ENCODE measurements at places on chromosomes 16 and 17. TPM values are rescaled to one million over a fixed set of nuclear protein-coding genes. Genes with fewer than 3 reads are reported as not detected.

Gene CEMP1
- not detected for total RNA-seq

Gene EVPL
- not detected for total RNA-seq

Gene CD300E
- total RNA-seq = not detected

Gene PIRT
- not detected for total RNA-seq

Gene NFATC3
- total RNA-seq = 32.4 TPM

Gene IRX5
- total RNA-seq = 0.57 TPM

Gene PIK3R5
- total RNA-seq = 0.30 TPM

Gene KCNH4
- total RNA-seq = not detected

Gene TPSG1
- not detected for total RNA-seq

- H3K36me3 ChIP-seq = no peaks in the 10 kb centered on the region
- no peaks in the 10 kb centered on the region for H3K4me1 ChIP-seq
- no peak for DNase-seq
- no peak within 1 kb of the TSS for H3K4me3 ChIP-seq
- H3K27me3 ChIP-seq = no peaks in the 10 kb centered on the region
These were observed at the start of gene ZNF750 for GRCh38 chr17:82839617-82840292. Gene ZNF750, minus strand, starts transcription at chr17:82840022. Its CDS starts 7,568 bp downstream, at chr17:82832454.

GRCh38 chr16:81392011-81392410 is 52.6 kb upstream of the CMIP start:
- no peak overlapping the region for H3K4me3 ChIP-seq
- H3K4me1 ChIP-seq = no peaks in the 10 kb centered on the region
- no peak overlapping the region for H3K27ac ChIP-seq
- no peaks in the 10 kb centered on the region for H3K27me3 ChIP-seq

GRCh38 chr17:71163121-71163812 is 957.6 kb upstream of the SOX9 start:
- peak; percentile 84 for DNase-seq
- H3K27me3 ChIP-seq = no peaks in the 10 kb centered on the region
- H3K4me3 ChIP-seq = no peak overlapping the region
- H3K36me3 ChIP-seq = no peaks in the 10 kb centered on the region
- H3K27ac ChIP-seq = no peak overlapping the region
- H3K4me1 ChIP-seq = peaks cover 5% of the 10 kb centered on the region

DNA sequence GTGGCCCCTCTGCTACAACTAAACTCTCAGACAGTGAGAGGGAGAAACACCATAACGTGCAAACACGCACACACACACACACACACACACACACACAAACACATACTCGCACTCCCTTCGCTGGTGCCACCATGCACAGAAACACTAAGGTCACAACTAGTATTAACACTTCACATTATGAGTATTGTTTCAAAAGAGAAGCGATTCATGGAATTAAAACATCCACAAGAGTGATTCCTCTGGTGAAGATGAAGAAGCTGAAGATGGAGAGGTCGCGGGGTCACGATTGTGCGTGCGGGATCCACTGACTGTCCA is 7.1 kb upstream of the GHDC start:
- H3K27me3 ChIP-seq = no peaks in the 10 kb centered on the region
- H3K27ac ChIP-seq = no peak overlapping the region
- no peaks in the 10 kb centered on the region for H3K4me1 ChIP-seq
- peaks cover 15% of the 10 kb centered on the region for H3K36me3 ChIP-seq
- no peak for DNase-seq
- no peak overlapping the region for H3K4me3 ChIP-seq

- no peaks in the 10 kb centered on the region for H3K36me3 ChIP-seq
- H3K4me1 ChIP-seq = peaks cover 34% of the 10 kb centered on the region
- no peak for DNase-seq
These were observed 31.5 kb downstream of the ZFHX3 start for GRCh38 chr16:73016488-73016830.

DNA sequence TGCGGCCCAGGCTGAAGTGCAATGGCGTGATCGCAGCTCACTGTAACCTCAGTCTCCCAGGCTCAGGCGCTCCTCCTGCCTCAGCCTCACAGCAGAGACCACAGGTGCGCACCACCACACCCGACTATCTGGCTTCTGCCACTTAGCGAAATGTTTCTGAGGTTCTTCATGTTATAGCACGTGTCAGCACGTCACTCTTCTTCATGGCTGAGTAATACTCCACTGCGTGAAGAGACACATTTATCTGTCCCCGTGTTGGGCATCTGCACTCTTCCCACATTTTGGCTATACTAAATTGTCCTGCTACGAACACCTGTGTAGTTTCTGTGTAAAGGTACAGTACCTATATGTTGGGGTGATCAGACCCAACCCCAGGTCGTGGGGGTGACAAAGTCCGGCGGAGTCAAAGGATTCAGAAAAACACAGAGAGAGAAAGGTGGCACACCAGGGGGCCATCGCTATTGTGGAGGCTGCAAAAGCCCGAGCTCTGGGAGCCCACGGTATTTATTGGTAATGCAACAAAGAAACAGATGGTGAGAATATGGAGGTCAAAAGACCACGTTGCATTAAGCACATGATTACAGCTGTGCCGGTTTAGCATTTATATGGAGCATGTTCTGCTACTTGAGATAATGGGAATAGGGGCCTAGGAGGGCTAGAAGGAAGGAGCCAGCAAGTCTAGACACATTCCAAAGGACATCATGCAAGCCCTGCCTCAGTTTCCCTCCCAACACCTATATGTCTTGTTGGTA is 851 bp upstream of the DPEP1 start:
- no peaks in the 10 kb centered on the region for H3K36me3 ChIP-seq
- H3K27ac ChIP-seq = no peak overlapping the region
- no peaks in the 10 kb centered on the region for H3K27me3 ChIP-seq
- no peak overlapping the region for H3K4me3 ChIP-seq
- no peak for DNase-seq
- peaks cover 7% of the 10 kb centered on the region for H3K4me1 ChIP-seq

GRCh38 chr16:1290860-1291575 is 18.4 kb upstream of the UBE2I start:
- no peaks in the 10 kb centered on the region for H3K36me3 ChIP-seq
- no peak overlapping the region for H3K27ac ChIP-seq
- H3K4me1 ChIP-seq = no peaks in the 10 kb centered on the region

DNA sequence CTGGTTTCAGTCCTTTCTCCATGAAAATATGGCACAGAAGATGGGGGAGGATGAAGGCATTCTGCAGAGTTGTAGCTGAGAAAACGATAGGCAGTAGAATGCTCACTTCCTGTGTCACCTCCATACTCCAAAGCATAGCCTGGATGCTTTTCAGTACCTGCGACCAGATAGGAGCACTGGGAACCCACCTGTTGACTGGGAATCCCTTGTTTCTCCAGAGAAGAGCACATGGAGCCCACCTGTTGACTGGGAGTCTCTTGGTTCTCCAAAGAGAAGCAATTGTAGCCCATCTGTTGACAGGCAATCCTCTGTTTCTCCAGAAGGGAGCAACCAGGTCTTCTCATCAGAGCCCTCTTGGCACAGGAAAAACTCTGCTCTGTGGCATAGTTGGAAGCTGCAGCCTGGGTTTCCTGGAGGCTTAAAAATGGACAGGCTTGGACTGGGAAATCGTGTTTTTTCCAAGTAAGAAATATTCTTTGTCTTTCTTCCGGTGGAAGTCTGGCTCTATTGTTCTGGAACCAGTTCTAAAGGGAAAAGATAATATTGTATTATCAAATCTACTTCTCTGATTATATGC is 13.2 kb downstream of the TERF2IP start:
- H3K4me3 ChIP-seq = no peak overlapping the region
- H3K27me3 ChIP-seq = no peaks in the 10 kb centered on the region
- peaks cover 24% of the 10 kb centered on the region for H3K36me3 ChIP-seq

- DNase-seq = peak; percentile 78
- no peaks in the 10 kb centered on the region for H3K36me3 ChIP-seq
- no peak overlapping the region for H3K27ac ChIP-seq
- no peak overlapping the region for H3K4me3 ChIP-seq
These were observed 55.1 kb downstream of the SRCIN1 start for GRCh38 chr17:38550661-38551060.

DNA sequence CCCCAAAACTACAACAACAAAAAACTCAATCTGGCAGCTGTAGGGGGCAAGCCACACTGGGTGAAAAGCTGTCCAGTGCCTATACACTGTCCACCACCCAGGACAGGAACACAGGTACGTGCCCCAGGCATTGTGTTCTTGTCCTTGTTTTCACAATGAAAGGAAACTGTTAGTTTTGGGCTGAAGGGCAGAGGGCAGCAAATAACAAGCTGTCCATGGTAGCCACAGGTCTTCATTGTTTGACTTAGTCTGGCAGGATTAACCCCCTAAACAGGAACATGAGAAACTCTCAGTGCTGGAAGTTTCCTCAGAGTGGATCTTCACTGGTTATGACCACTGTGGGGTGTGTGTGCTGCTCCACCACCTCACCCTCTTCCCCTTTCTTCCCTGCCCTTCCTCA is 224.6 kb upstream of the N4BP1 start:
- DNase-seq = no peak
- no peak overlapping the region for H3K27ac ChIP-seq

DNA sequence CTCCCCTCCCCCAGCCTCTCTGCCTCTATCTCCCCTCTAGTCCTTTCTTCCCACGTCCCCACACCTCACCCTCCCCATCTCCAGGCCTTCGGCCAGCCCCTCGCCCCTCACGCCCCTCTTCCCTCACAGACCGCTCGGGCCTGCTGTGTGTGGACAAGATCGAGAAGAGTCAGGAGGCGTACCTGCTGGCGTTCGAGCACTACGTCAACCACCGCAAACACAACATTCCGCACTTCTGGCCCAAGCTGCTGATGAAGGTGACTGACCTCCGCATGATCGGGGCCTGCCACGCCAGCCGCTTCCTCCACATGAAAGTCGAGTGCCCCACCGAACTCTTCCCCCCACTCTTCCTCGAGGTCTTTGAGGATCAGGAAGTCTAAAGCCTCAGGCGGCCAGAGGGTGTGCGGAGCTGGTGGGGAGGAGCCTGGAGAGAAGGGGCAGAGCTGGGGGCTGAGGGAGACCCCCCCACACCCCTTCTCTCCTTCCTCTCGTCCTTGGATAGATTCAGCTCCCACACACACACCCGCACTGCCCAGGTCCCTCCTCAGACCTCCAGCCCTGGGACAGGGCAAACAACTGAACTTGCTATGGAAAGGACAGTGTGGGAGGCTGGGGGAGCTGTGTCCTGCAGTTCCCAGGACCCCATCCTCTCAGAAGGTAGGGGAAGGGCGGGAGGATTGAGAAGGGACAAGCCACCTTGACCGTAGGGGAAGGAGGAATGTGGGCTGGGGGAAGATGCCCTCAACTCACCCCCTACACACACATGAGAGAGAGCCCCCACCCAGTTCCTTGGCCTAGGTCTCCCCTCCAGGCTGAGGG is 11.1 kb downstream of the NR1D1 start:
- no peak for DNase-seq
- no peak overlapping the region for H3K4me3 ChIP-seq
- H3K36me3 ChIP-seq = peaks cover 16% of the 10 kb centered on the region
- H3K27me3 ChIP-seq = no peaks in the 10 kb centered on the region

DNA sequence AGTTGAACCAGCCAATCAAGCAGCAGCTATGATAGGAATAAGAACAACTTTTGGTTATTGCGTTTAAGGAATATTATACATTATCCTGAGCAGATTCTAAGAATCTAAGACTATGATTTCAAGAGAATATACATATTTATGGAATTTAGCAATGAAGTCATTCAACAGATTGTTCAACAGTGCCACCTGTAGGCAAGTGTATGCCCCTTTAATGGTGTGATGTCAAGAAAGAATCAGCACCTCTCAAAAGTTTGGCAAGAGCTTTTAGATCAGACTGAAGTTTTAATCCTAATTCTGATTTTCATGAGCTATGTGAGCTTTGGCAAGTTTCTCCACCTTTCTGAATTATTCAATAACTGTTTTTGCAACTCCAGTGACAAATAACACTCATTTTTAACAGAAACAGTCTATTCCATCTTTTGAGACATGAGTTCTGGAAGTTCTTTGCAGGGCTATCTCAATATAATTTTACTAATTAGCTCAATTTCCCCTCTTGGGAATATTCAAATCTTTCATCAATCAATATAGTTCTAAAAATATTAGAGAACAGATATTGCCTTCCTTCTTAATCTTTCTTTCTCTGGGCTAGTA is 474.3 kb upstream of the TOM1L1 start:
- no peaks in the 10 kb centered on the region for H3K4me1 ChIP-seq
- no peak overlapping the region for H3K27ac ChIP-seq
- no peak for DNase-seq
- H3K27me3 ChIP-seq = no peaks in the 10 kb centered on the region

DNA sequence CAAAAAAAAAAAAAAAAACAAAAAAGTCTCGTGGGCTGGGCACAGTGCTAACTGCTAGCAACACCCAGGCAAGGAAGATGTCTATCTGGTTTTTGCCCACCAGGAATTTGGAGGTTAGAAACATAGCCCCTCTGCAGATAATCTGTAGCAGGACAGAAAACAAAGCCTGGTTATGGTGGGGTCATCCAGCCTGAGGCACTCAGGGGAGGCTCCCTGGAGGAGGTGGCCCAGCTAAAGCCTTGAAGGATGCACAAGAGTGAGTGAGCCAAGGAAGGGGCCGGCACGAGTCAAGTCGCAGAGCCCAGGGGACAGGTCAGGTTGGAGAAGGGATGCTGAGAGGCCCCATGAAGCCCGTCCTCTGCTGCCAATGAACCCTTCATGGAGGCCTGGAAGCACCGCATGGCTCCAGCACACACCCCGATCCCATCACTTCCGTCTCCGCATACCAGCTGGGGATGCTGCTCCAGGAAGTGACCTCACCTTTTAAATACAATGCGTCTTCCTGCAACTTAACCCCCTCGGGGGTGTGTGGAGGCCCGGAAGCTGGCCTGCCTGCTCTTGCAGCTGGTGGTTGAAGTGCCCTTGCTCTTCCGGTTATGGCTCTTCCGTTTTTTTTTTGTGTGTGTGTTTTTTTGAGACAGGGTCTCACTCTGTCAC is 86.5 kb downstream of the ENGASE start:
- no peak overlapping the region for H3K27ac ChIP-seq
- no peaks in the 10 kb centered on the region for H3K36me3 ChIP-seq
- H3K27me3 ChIP-seq = no peaks in the 10 kb centered on the region

DNA sequence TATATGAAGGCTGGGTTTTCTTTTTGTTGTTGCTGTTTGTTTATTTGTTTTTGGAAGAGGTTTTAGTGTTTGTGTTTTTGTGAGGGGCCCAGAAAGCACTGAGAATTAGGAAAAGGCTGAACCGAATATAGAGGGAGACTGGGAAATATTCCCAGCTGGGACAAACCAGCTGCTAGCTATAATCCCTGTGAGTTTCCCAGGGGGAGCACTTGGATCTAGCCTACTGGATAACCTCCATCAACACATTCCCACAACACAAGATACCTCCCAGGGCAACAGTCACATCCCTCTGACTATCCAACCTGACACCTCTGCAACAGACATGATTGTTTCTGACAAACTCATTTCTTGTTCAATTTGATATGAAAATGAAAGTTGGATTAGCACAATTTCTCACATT is 16.7 kb downstream of the CDH11 start:
- DNase-seq = no peak
- no peaks in the 10 kb centered on the region for H3K4me1 ChIP-seq
- H3K36me3 ChIP-seq = peaks cover 16% of the 10 kb centered on the region
- no peak overlapping the region for H3K27ac ChIP-seq
- H3K4me3 ChIP-seq = no peak overlapping the region

Data from astrocyte (in vitro differentiated cells and primary cell).